ENCODE measurements at places on chromosomes 1 and 21.

DNA sequence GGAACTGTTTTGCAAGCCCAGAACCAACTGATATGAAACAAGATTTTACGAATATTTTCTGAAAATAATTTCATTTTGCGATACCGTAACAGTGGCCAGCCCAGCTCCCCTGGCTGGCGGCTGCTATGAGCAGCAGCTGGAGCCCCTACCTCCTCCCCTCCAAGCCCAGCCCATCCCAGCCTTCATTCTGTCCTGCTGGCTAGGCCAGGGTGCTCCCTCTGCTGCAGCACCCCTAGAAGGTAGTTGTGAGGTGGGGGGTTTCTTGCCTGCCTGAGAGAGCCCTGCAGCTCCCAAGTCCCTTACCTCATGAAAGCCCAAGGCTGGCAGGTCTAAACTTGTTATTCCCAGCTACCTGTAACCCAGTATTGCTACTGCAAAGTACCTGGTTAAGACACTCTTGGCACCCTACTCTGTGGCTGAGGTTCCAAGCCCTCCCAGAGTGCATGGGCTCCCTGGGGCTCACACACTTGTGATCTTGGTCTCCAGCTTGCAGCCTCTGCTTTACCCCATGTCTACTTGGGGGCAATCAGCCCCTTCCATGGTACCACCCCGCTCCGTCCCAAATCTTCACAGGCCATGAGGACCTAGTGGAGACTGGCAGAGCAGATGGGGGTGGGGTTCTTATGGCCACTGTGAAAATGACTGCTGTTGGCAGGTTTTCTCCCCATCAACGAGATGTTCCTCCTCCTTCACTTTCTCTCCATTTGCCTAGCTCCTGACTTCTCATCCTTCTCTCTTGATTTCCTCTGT is 239.8 kb downstream of the TRABD2B start:
- no peak for DNase-seq

- DNase-seq: no peak
These were observed 27.1 kb upstream of the TMEM54 start for GRCh38 chr1:32928285-32928684.

DNA sequence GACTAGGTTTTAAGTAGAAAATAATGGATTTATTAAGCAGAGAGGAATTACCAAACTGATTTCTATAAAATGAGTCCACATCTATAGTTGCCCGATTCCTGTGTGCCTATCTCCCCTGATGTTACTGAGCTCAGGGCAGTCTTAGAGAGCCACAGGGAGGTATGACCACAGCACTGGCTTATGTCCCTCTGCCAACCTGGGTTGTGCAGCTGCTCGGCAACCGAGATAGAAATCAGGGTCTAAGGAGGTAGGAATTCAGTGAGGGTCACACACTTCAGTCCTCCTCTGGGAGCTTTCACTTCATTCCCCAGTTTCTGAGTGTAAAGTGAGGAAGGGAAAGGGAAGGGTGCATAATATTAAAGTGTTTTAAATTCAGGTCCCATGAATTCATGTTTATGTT is 386.8 kb downstream of the KCNH1 start:
- no peak for DNase-seq

DNA sequence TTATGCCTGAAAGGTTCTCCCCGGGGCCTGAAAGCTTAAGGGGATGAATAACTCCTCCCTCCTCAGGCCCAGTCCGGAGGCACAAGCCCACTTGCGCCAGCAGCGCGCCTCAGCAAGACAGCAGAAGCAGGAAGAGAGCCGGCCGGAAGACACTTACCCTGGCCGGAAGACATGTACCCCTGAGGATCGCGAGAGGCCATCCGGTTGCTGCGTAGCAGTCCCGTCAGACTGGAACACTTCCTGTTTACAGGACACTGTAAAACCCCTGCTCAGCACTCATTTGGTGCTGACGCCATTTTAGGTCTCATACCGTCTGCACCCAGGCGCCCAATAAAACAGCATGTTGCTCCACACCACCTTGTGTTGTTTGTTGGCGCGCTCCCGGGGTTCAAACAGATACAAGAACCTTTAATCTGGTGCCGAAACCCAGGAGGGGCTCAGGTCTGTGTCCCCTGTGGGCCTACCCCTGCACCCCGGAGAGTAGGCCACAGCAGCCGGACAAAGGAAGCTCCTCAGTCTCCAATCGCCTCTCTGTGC is 30.3 kb downstream of the VN1R5 start:
- no peak for DNase-seq

- peak; percentile 86 for DNase-seq
These were observed 34.1 kb downstream of the TMCO4 start for GRCh38 chr1:19765623-19766022.

All from MG63 (cell line).